GM23248 (cell line): ENCODE measurements at places on chromosomes 1 and 21.

GRCh38 chr1:80448081-80448480 lies 1352.7 kb upstream of the ADGRL2 start:
- no peak for DNase-seq

DNA sequence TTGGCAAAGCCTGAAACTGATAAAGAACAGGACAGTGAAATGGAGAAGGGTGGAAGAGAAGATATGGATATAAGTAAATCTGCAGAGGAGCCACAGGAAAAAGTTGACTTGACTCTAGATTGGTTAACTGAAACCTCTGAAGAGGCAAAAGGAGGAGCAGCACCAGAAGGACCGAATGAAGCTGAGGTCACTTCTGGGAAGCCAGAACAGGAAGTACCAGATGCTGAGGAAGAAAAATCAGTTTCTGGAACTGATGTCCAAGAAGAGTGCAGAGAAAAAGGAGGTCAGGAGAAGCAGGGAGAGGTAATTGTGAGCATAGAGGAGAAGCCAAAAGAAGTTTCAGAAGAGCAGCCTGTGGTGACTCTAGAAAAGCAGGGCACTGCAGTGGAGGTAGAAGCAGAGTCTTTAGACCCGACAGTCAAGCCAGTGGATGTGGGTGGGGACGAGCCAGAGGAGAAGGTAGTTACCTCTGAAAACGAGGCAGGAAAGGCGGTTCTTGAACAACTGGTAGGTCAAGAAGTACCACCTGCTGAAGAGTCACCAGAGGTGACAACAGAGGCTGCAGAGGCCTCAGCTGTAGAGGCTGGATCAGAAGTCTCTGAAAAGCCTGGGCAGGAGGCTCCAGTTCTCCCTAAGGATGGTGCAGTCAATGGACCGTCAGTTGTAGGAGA lies 16.3 kb downstream of the CCDC17 start:
- DNase-seq, result no peak

DNA sequence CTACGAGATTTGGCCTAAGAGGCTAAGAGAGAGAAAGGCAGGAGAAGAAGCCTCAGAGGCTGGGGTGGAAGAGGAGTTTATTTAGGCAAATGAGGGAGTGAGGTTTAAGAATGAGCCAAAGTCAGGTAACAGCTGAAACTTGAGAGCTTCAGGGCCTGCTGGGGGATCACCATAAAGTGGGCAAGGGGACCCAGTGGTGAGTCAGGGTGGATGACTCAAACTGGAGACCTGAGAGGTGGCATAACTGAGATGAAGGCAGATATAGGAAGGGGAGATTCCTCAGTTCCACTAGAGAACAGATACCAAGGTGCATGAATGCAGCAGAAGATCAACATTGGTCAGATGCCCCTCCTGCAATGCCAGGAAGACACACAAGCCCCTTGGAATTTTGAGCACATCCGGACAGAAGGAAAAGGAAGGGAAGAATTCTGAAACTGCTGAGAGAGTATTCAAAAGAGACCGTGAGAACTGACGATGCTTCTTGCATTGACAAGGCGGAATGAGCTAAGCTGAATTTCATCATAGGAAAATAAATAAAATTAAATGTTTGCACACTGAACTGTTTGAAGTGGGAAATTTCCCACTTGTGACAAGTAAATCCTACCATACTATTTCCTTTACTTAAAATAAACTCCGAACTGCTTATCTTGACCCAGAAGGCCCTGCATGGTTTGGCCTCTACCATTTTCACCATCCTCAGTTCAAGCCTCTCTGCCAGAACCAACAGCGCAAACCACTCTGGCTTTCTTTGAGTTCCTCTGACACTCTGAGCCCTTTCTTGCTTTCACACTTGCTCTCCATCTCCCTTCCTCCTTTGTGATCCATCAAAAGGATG lies 94.1 kb downstream of the NMNAT2 start:
- DNase-seq, result no peak

DNA sequence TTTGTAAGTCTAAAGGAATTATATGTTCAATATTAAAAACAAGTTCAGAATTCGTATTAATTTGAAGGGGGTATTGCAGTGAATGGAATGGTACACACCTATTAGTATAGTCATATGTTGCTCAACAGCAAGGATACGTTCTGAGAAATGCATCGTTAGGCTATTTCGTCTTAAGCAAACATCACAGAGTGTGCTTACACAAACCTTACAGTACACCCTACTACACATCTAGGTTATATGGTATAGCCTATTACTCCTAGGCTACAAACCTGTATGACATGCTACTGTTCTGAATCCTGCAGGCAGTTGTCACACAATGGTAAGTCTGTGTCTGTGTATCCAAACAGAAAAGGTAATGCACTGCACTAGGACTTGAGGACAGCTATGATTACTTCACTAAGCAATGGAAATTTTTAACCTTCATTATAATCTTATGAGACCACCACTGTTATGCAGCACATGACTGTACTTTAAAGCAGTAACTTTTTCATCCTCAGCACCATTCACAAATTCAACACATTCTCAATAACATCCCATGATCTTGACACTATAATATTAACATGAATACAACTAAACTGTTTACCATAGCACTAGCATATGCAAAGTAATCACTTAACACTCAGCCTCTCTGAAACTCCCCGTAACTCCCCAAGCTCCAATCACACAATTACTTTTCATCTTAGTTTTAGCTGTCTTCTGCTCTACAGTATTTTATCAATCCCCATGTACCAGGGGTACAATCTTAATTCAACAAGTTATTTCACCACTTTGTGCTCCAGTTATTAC lies 14.4 kb upstream of the PSMG1 start:
- no peak for DNase-seq

DNA sequence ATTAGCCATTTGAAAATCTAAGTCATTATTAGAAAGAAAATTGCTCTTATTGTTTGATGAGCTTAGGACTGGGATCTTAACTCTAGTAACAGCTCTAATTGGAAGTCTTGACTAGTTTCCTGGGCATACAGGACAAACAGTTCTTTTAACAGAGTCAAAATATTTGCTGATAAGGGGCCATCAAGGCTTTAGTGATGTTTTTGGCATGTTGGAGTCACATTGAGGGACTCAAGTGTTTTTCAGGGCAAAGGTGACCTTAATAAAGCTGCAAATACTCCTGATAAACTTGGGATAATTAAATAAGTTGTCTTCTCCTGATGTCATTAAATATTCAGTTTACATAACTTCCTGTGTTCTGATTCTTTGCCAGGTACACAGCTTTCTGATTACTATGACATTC lies 6.5 kb upstream of the KRTAP19-7 start:
- no peak for DNase-seq
